ENCODE measurements at places on chromosomes 12 and 14. TPM values are rescaled to one million over a fixed set of nuclear protein-coding genes. Genes with fewer than 3 reads are reported as not detected.

DNA sequence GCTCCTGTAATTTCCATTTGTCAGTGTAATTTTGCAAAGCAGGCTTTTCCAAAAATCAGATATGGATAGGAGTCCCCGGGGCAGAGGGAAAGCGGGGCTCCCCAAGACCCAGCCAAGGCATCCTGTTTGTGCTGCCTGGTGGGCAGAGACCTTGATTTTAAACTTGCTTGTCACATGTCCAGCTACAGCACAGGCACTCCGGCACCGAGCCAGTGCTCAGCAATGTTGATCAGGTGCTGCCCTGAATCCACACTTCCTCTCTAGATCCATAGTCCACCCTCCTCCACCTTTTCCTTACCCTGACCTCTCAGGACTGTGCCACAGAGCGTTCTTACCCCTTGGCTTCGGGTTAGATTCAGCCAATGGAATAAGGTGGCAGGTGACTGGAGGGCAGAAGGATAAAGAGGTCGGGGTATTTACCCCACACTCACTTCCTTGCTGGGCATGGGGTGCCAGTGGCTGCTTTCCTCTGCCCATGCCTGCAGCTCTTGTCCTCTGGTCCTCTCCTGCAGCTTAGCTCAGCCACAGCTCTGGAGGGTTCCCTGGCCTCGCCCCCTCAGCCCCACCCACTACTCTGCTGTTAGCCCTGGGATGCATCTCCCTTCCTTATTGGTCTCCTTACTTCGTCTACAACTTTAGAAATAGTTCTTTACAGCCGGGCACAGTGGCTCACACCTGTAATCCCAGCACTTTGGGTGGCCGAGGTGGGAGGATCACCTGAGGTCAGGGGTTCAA is 80.1 kb downstream of the IRF2BPL start:
- no peak for DNase-seq

- DNase-seq, result no peak
Measured at GRCh38 chr12:180445-180844, 33.5 kb downstream of the SLC6A12 start.

GRCh38 chr14:103510724-103511693 is 11.6 kb downstream of the CKB start:
- no peak for DNase-seq

- DNase-seq, result no peak
Measured at GRCh38 chr12:44015333-44015941, 179.6 kb downstream of the TMEM117 start.

Gene CLEC9A
- polyA plus RNA-seq, result not detected

Gene SERPINA3
- not detected for polyA plus RNA-seq

Gene SLC5A8
- polyA plus RNA-seq, result not detected

Measured in CD4-positive, CD25-positive, alpha-beta regulatory T cell (primary cell).